ENCODE measurements at places on chromosomes 5 and 9.
A peak's percentile ranks its signal among the peaks of the same experiment; 100 is the strongest.

DNA sequence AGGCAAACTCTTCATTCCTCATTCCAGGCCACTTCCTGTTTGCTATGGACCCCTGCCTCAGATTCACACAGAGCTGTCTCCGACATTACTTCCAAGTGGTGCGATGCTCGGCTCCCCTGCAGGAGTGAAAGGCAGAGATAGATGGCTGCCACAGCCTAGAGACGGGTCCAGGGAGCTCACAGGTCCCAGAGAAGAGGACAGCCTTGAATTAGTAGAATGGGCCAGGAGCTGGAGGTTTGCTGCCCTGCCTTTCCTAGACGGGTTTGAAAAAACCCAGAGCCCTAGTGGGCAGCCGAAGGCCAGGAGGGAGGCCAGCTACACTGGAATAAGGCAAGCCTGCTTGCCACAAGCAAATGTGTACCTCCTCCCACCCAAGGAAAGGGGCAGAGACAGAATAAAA lies 1.8 kb downstream of the ANKRD34B start:
- DNase-seq, result no peak

- no peak for DNase-seq
Measured at GRCh38 chr5:169856571-169856970, 123.7 kb downstream of the INSYN2B start.

DNA sequence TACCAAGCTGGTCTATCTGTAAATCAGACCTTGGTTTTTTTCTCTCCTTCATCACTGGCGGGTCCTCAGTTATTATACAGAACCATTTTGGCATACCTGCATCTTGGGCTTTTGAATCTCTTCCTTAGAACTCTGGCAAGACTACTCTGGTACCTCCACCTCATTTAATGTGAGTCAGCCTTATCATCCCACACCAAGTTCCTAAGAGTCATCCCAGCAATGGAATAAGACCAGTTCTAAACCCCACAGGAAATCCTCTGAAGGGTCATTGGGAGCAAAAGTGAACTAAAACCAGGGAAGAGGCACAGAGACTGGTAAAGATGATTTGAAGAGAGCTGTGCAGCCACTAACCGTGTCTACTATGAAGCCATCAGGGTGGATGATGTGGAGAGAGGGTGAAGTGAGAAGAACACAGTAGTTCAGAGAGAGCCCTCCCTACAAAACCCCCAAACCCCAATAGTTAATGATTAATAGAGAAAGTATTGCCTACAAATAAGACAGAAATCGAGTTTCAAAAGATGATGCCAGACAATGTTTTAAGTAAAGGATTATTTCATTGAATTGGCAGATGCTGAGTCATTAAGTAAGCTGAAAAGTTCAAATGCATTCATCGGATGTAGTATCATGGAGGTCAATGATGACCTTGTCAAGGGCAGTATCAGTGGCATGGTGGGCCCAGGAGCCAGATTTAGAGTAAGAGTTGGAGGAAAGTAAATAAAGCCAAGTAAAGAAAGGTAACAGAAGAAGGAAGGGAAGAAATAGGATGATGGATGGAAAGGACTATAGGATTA lies 85.4 kb downstream of the PCSK1 start:
- DNase-seq, result no peak

GRCh38 chr5:10323588-10324488 lies 16.1 kb upstream of the CMBL start:
- no peak for DNase-seq

GRCh38 chr5:10331341-10331796 lies 22.1 kb upstream of the MARCHF6 start:
- peak; percentile 93 for DNase-seq

GRCh38 chr5:12277504-12278192 lies 373.4 kb upstream of the CTNND2 start:
- DNase-seq, result no peak

- DNase-seq, result no peak
Measured at GRCh38 chr5:885529-885928, 7.1 kb downstream of the BRD9 start.

DNA sequence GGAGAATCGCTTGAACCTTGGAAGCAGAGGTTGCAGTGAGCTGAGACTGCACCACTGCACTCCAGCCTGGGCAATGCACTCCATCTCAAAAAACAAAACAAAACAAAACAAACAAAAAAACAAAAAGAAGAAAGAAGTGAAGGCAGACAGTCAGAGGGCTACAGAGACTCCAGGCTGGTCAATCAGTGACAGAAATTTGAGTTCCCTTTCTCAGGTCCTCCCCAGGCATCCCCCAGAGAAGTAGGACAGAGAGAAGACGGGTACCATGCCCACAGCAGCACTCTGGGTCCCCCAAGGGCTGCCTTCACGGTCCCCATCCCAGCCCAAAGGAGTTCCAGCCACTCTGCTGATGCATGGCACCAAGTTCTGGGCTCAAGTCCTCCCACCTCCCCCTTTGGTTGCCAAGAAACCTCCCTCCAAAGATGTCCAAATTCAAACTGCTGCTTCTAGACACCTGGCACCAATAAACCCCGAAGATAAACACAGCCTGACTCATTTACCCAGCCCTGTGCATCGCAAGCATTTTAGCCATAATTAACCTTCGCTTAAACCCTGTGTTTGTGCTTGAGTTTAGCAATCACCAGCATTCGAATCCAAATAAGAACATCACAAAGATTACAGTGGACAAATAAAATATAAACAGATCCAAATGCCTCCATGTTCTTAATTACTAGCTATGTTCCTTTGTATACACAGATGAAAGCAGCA lies 24.0 kb downstream of the SEMA4D start:
- DNase-seq, result no peak

DNA sequence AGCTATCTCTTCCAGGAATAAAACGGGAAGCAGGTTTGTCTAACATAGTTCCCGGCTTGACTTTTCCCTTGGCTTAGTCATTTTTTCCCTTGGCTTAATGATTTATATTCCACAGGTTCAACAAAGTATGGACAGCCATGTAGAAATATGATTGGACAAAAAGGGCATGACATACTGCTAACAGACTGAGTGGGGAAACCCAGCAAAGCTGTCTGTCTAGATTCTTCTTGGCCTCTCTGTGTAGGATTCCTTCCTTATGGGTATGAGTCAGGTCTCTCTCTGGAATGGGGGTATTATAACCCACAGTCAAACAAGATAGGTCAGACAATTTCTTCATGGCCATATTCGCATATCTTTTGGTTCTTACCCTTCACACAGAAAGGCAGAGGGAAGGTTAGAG lies 5.7 kb upstream of the MTAP start:
- DNase-seq, result no peak

DNA sequence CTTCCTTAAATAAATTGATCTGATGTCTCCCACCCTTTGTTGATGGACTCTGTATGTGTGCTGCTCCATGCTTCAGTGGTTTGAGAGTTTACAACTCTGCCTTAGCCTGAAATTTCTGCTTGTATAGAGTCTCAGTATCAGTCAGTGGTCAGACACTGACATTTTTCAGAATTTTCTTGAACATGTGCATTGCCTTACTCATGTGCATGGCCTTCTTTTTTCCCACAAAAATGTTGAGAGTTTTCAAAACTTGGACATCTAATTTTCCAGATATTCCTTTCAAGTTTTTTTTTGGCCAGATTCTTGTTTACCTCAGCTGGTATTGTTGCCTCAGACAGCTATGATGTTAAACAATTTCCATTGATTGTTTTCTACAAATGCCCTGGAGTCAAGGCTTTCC lies 427.1 kb upstream of the CHD1 start:
- DNase-seq, result no peak

GRCh38 chr9:104069288-104069687 lies 24.8 kb upstream of the SMC2 start:
- no peak for DNase-seq

DNA sequence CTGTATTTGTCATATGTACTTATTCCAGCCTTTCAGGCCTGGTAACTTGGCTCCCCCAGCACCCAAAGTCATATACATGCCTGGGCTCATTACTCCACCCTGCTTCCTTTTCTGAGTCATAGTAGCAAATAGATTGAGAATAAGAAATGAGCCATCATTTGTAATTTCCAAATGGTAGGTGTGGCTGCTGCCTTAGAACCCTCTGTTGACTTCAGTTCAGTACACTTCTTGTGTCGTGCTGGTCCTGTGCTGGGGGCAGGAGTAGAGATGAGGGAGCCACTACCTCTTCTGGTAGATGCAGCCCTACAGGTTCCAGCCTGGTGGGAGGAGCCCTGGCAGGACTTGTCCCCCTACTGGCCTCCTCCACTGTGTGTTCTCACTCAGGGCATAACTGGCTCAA lies 11.1 kb downstream of the GM2A start:
- no peak for DNase-seq

DNA sequence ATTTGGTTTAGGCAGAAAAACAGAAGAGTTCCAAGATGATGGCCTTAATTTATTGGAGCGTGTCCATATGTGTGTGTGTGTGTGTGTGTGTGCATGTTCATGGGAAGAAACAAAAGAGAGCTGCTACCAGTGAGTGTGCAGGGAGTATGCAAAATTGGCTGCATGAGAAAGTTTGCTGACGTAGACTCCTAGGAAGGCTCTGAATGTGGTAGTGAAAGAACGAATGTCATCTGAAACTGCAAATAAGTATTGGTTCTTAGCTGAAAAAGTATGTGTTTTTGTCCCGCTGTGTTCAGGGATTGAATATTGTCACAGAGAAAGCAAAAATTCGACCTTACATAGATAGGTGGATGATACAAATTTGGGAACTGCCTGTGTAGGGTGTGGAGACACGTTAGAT lies 542.6 kb upstream of the COX7C start:
- DNase-seq, result no peak

GRCh38 chr9:35903049-35903448 lies 3.0 kb upstream of the HRCT1 start:
- DNase-seq, result no peak

DNA sequence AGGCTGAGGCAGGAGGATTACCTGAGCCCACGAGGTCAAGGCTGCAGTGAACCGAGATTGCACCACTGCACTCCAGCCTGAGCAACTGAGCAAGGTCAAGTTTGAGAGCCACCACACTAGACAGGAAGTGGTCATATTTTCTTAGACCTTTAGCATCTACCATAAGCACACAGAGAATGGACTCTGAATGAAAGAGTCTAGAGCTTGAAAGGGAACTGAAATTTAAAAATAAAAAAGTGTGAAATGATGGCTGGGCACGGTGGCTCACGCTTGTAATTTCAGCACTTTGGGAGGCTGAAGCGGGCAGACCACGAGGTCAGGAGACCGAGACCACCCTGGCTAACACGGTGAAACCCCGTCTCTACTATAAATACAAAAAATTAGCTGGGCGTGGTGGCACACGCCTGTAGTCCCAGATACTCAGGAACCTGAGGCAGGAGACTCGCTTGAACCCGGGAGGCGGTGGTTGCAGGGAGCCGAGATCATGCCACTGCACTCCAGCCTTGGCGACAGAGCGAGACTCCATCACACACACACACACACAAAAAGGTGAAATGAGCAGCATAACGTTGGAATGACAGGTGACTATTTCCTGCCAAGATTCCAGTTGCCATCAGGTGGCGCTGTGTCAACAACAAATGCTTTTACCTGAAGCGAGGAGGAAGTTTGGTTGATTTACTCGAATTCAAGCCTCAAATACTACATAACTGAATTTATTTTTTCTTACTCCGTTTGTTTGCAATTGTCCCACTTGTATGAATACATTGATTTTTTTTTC lies 21.3 kb upstream of the AK3 start:
- DNase-seq, result peak; percentile 75

DNA sequence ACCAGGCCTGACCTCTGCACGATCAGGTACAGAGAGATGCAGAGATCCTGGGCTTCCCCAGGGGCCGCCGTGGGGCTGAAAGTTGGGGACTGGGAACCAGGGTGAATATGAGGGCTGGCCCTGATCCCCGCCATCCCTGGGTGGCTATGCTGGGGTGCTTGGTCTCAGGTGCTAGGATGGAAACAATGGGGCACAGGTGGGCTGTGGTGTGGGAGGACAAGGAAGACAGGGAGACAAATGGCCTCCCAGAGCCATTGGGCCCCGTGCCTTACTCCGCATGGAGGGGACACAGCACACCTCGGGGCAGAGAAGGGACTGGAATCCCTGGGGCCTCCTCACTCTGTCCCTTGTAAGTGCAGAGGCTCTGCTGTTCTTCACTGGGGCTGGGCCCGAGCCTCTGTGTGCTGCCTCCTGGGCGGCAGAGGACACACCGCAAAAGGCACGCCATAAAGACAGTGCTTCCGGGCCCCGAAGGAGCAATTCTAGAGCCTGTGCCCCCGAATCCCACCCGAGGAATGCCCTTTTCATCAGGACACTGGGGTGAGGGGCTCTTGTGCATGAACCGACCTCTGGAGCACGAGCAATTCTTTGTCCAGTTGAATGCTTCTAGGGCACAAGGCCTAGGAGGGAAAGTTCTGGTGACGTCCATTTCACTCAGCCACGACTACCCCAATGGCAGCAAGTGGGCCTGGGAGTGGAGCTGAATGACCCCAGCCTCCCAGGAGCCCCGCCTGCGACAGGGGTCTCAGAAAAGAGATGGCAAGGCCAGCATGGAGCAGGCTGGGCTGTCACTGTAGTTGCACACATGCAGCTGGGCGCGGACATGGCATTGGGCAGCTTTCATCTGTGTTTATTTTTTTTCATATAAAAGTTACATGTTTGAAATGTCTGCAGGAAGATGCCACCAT lies 30.9 kb downstream of the PRRT1B start:
- no peak for DNase-seq

- peak; percentile 74 for DNase-seq
Measured at GRCh38 chr9:503881-504852, 289.5 kb downstream of the DOCK8 start.

DNA sequence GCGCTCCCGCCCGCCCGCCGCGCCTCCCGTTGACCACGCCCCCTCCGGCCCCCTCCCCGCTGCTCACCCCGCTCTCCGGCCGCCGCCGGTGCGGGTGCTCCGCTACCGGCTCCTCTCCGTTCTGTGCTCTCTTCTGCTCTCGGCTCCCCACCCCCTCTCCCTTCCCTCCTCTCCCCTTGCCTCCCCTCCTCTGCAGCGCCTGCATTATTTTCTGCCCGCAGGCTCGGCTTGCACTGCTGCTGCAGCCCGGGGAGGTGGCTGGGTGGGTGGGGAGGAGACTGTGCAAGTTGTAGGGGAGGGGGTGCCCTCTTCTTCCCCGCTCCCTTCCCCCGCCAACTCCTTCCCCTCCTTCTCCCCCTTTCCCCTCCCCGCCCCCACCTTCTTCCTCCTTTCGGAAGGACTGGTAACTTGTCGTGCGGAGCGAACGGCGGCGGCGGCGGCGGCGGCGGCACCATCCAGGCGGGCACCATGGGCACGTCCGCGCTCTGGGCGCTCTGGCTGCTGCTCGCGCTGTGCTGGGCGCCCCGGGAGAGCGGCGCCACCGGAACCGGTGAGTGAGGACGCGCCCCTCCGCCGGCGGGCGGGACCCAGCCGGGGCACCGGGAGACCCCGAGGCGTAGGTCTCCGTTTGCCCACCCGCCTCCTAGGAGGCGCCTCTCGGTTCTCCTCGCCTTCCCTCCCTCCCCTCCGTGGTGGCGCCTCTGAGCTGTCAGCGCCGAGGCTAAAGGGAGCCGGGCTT lies at the start of gene VLDLR:
VLDLR (plus strand) TSS at position 66 of the 739 bp plus-strand sequence; CDS start at position 469, 403 bp downstream.
- peak; percentile 84 for DNase-seq

- no peak for DNase-seq
Measured at GRCh38 chr5:119021149-119021732, 32.9 kb upstream of the DTWD2 start.

- DNase-seq, result no peak
Measured at GRCh38 chr9:127873223-127873691, 4.2 kb downstream of the AK1 start.
